ENCODE measurements at places on chromosomes 5 and 9.

GRCh38 chr5:143173139-143173889 lies 230.2 kb downstream of the NR3C1 start:
- no peak for DNase-seq

- peak; percentile 67 for DNase-seq
Measured at GRCh38 chr9:131732061-131732526, 7.8 kb downstream of the RAPGEF1 start.

DNA sequence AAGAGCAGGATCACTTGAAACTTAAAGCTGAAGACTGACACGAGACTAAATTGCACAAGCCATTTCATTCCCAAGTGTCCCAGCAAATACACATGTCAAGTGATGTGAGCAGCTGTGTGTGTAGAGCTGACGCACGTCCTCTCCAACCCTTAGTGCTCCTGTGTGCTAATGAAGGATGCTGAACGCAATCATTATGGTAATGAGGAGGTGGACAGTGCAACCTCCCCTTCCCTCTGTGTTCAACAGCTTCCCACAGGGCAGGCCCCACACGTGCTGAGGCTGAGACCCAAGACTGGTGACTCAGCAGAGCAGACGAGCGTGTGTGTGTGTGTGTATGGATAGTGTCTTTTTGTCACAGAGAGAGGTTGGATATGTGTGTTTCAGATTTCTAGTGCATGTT lies 702.1 kb downstream of the SEMA5A start:
- no peak for DNase-seq

GRCh38 chr9:113652355-113653152 lies 189.0 kb downstream of the RGS3 start:
- no peak for DNase-seq

- DNase-seq = no peak
Measured at GRCh38 chr5:153491038-153491744, 721 bp downstream of the GRIA1 start.

DNA sequence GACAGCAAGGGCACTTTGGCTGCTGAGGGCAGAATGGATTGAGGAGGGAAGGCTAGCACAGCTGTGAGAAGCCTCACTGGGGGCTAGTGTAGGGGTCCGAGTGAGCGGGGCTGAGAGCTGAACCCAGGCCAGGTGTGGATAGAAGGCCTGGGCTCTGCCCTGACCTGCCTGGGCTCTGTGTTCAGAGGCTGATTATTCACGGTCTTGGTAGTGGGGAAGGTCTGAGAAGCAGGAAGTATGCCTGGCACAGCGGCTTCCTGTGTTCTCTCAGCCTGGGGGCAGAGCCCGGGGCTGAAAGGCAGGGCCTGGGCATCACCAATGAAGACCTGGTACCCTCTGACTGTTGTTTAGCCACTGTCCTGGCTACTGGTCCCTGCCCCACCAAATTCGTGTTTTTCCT lies 136.4 kb upstream of the TBC1D2 start:
- no peak for DNase-seq
